Adrenal gland (tissue), 19 donors: ENCODE measurements at places on chromosomes 7 and 10. TPM values are rescaled to one million over a fixed set of nuclear protein-coding genes. Genes with fewer than 3 reads are reported as not detected.

The CTTNBP2 gene
- total RNA-seq = 6.7 TPM

The TRPV5 gene
- not detected for total RNA-seq

The CPA2 gene
- not detected for total RNA-seq

The RAMP3 gene
- total RNA-seq = 44.8 TPM

The NRBF2 gene
- total RNA-seq = 12.9 TPM

DNA sequence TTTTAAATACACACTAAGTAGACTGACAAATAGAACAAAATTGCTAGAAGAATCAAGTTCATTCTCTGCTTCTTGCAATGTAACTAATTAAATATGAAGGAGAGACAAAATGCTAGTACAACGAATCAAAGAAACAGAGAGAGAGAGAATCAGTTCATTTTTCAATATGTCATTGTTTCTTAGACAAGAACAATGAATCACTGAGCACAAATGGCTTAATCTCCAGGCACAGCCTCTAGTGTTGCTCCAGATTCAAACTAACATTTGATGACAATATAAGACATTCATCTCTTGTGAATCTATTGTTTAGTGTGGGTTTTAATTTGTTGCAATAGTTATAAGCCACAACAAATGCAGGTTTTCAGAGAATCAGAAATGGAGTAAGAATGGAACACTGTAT, 357.4 kb upstream of the TMEM229A start:
- H3K4me1 ChIP-seq = no peaks in the 10 kb centered on the region
- DNase-seq = no peak
- no peaks in the 10 kb centered on the region for H3K27me3 ChIP-seq
- H3K4me3 ChIP-seq = no peak overlapping the region

- H3K27ac ChIP-seq = no peak overlapping the region
- no peaks in the 10 kb centered on the region for H3K4me1 ChIP-seq
- no peaks in the 10 kb centered on the region for H3K36me3 ChIP-seq
- no peaks in the 10 kb centered on the region for H3K27me3 ChIP-seq
- no peak for DNase-seq
Observed at GRCh38 chr10:16155834-16156233, 281.0 kb upstream of the PTER start.

GRCh38 chr7:13745530-13745929, 243.9 kb downstream of the ETV1 start:
- H3K36me3 ChIP-seq = no peaks in the 10 kb centered on the region
- H3K27ac ChIP-seq = no peak overlapping the region
- no peak for DNase-seq

- DNase-seq = no peak
- H3K27ac ChIP-seq = no peak overlapping the region
- H3K27me3 ChIP-seq = no peaks in the 10 kb centered on the region
- no peak overlapping the region for H3K4me3 ChIP-seq
Observed at GRCh38 chr10:124896751-124897150, 45.2 kb upstream of the ZRANB1 start.

DNA sequence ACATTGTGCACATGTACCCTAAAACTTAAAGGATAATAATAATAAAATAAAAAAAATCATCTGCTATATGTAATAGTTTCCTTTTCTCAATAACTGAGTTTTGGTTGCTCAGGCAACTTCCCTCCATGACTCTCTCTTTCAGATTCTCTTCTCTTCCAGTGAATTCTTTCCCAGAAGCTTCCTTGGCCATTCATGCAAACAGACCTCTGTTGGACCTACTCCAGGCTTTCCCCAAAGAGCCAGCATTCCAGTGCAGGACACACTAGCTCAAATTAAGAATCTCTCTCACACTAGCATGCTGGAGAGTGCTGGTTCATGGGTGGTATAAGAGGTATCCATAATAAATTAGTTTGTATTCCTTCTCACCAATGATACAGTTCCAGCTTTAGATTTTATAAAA, 31.0 kb upstream of the ZEB1 start:
- H3K27me3 ChIP-seq = no peaks in the 10 kb centered on the region
- DNase-seq = no peak
- no peaks in the 10 kb centered on the region for H3K36me3 ChIP-seq
- no peaks in the 10 kb centered on the region for H3K4me1 ChIP-seq
- H3K4me3 ChIP-seq = no peak overlapping the region
- no peak overlapping the region for H3K27ac ChIP-seq

DNA sequence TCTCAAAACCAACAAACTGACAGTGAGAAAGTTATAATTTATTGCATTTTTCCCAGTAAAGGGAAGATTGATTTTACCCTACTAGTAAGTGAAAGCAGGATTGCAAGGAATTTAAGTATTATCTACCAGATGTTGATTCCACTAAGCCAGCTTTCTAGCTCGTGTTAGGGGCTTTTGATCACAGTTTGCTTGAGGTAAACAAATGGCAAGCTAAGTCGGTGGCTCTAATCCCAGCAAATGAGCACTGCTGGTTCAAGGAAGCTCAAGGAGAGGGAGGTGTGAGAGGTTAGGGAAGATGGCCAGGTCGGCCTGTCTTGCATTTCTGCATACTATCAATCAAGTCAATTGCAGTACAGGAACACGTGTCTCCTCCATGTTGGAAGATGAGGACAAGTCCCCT, 448.7 kb upstream of the POM121L12 start:
- H3K27me3 ChIP-seq = no peaks in the 10 kb centered on the region
- no peaks in the 10 kb centered on the region for H3K4me1 ChIP-seq
- no peak overlapping the region for H3K27ac ChIP-seq
- no peaks in the 10 kb centered on the region for H3K36me3 ChIP-seq

GRCh38 chr10:85235258-85235657, 906.9 kb downstream of the CCSER2 start:
- no peak overlapping the region for H3K27ac ChIP-seq
- DNase-seq = no peak
- H3K36me3 ChIP-seq = no peaks in the 10 kb centered on the region
- no peak overlapping the region for H3K4me3 ChIP-seq
- no peaks in the 10 kb centered on the region for H3K27me3 ChIP-seq
- no peaks in the 10 kb centered on the region for H3K4me1 ChIP-seq

DNA sequence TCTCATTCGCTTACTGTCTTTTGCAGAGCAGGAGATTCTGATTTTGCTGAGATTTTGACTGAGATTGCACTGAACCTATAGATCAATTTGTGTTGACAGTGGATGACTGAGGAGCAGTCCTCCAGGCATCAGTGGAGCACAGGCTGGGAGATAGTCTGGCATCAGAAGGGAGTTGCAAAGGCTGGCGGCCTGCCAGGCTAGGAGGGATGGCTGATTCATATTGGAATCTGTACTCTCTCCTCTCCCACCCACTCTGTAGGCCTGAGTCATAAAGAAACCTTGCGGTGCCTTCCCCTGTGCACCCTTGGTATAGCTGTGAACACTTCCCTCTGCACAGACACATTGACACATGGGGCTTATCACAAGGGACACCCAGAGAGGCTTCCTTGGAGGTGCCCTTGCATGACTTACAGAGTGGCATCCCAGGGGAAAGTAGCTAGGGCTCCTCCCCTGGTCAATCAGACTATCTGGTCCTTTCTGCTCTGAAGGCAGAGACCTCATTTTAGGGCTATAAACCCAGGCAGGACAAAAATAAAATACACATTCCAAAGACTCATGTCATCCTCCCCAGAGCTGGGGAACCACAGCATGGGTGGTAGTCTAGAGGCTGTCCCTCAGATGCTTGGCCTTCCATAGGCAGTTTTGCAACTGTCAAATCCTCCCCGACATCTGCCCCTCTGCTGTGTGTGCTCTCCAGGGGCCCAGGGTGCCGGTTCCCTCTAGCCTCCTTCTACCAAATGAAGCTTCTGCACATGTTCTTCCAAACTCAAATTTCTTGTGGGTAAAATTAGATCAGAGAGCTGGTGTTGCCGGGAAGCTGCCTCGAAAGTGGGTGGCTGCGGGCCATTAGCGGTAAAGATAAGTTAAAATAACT, 37.4 kb upstream of the EEPD1 start:
- no peak overlapping the region for H3K4me3 ChIP-seq
- H3K4me1 ChIP-seq = peaks cover 3% of the 10 kb centered on the region
- H3K27me3 ChIP-seq = no peaks in the 10 kb centered on the region
- no peak overlapping the region for H3K27ac ChIP-seq

- DNase-seq = no peak
- H3K36me3 ChIP-seq = peaks cover 39% of the 10 kb centered on the region
- no peaks in the 10 kb centered on the region for H3K27me3 ChIP-seq
- H3K4me1 ChIP-seq = no peaks in the 10 kb centered on the region
- H3K4me3 ChIP-seq = no peak overlapping the region
- no peak overlapping the region for H3K27ac ChIP-seq
Observed at GRCh38 chr7:155762036-155762435, 50.2 kb downstream of the SHH start.

DNA sequence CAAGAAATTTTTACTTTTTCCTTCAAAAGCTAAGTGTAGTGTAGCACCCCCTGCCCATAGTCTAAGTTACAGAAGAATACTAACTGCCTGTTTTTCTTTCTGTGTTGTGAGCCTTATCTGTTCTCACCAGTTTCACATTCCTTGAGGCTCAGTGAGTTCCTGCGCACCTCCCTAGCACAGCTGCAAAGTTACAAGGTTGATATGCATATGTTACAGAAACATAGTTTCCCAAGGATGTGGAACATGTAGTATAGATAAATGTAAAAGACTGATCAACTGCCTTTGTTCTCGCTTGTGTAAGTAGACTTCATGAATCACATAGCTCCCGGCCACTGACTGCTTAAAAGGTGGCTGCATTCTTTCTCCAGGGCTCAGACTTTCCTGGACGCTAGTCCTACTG, 6.7 kb upstream of the ZNF33B start:
- no peaks in the 10 kb centered on the region for H3K27me3 ChIP-seq
- no peak overlapping the region for H3K27ac ChIP-seq
- no peaks in the 10 kb centered on the region for H3K36me3 ChIP-seq

GRCh38 chr7:2487586-2488271, 11.5 kb upstream of the GRIFIN start:
- H3K4me1 ChIP-seq = no peaks in the 10 kb centered on the region
- no peaks in the 10 kb centered on the region for H3K27me3 ChIP-seq
- DNase-seq = no peak
- peak overlapping the region; percentile 13 for H3K27ac ChIP-seq
